ENCODE measurements at places on chromosomes 11 and 22.
A peak's percentile ranks its signal among the peaks of the same experiment; 100 is the strongest.

GRCh38 chr11:75376175-75376574, 23.1 kb upstream of the RPS3 start:
- no peak for DNase-seq

- DNase-seq = no peak
Measured at GRCh38 chr22:31477329-31477728, 12.3 kb downstream of the EIF4ENIF1 start.

- peak; percentile 41 for DNase-seq
Measured at GRCh38 chr11:105862736-105863367, 159.2 kb downstream of the MSANTD4 start.

GRCh38 chr11:8746331-8746974, 63.9 kb downstream of the RPL27A start:
- DNase-seq = no peak

GRCh38 chr22:44628835-44629234, 73.2 kb upstream of the PRR5 start:
- DNase-seq = no peak

- no peak for DNase-seq
Measured at GRCh38 chr22:25086902-25087282, 112.8 kb upstream of the CRYBB3 start.

GRCh38 chr22:24037851-24038765, 27.0 kb downstream of the CABIN1 start:
- DNase-seq = no peak

DNA sequence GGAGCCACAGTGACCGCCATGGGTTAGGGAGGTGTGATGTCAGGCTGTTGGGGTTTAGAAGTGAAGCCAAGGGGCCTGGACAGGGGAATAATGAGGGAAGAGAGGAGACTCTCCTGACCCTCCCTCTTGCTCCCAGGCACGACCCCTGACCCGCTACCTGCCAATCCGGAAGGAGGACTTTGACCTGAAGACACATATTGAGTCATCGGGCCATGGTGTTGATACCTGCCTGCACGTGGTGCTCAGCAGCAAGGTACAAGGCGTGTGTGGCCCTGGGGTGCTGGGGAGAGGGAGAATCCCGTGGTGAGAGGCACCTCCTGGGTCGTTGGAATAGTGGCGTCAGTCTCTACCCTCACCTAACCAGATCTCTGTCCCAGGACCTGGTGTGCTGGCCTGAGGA, 29.5 kb downstream of the TREH start:
- DNase-seq = no peak

DNA sequence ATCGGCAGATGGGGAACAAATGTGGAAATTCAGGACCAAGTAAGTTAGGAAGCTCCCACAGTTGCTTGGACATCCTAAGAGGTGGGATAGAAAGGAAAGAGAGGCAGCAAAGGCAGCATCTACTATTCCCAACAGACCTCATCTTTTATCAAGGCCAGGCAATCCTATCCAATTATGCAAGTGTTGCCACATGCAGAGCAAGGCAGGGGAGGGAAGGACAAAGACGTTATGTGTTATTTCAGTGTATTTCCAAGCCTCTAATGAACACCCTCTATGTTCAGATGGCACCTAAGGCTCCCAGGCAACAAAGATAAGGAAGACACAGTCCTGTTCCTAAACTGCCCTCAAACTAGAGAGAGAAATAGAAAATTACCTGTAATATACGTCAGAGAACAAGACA, 9.2 kb downstream of the TIGD3 start:
- DNase-seq = no peak

DNA sequence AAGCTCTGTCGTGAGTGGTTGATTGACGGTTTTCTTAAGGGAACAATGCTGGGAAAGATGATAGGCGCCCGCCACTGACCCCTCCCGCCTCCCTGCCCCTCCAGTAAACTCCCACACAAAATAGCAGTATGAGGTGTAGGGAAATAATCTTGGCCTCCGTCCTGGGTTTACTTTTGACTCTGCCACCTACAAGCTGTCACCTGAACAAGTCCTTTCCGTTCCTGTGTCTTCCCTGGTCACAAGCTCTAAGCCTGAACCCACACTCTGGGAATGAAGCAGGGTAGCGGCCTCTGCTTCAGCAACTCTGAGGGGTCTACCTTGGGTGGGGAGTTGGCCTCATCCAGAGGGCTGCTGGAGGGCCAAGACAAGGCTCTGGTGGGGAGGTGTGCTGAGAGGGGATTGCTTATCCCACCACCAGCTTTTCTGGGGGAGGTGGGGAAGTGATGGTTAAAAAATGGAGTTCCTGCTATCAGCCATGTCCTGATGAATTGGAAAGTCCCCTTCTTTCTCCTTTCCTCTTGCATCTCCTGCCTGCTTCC, 87.8 kb downstream of the CEP164 start:
- no peak for DNase-seq

DNA sequence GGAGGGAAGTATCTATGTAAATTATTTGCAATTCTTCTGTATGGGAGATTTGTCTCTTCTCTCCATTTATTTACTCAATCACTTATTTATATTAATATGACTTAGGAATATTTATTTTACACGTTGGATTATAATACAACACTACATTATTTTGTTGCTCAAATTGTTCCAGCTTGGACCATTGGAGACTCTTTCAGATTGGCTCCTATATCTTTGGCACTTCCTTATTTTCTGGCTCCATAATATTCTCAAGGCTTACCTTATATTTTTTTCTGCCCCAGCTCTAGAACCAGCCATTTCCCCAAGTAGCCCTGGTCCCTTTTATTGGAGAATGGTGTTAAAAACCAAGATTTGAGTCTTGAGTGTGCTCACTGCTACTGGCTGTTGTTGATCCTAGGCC, 101.9 kb downstream of the LRRC32 start:
- DNase-seq = no peak

- no peak for DNase-seq
Measured at GRCh38 chr11:94020777-94021481, at the start of gene HEPHL1. Gene HEPHL1, plus strand, starts transcription at chr11:94021354. Its CDS starts 15 bp downstream, at chr11:94021369.

All from HCT116 (cell line).